ENCODE measurements at places on chromosomes 5 and 9. TPM values are rescaled to one million over a fixed set of nuclear protein-coding genes. Genes with fewer than 3 reads are reported as not detected.

Gene CCL27
- total RNA-seq = 0.52 TPM

Gene SLC36A3
- not detected for total RNA-seq

Gene RNF183
- 0.12 TPM for total RNA-seq

Gene CYSRT1
- total RNA-seq = 0.68 TPM

Gene WNK2
- 2.7 TPM for total RNA-seq

Gene ZNF454
- not detected for total RNA-seq

Gene LURAP1L
- total RNA-seq = not detected

Gene TOPORS
- total RNA-seq = 14.5 TPM

Gene GARIN3
- total RNA-seq = 0.19 TPM

Gene SOX30
- total RNA-seq = not detected

Data from activated CD4-positive, alpha-beta T cell treated with anti-CD3 and anti-CD28 coated beads, Interleukin-2, amount 10 ng/mL, durations not matched to agents 24 days and 14 days (primary cell).